Adrenal gland (tissue), 19 donors: ENCODE measurements at places on chromosomes 3 and 15.

- no peak for DNase-seq
These were observed 39.8 kb downstream of the CD47 start for GRCh38 chr3:108051005-108051404.

DNA sequence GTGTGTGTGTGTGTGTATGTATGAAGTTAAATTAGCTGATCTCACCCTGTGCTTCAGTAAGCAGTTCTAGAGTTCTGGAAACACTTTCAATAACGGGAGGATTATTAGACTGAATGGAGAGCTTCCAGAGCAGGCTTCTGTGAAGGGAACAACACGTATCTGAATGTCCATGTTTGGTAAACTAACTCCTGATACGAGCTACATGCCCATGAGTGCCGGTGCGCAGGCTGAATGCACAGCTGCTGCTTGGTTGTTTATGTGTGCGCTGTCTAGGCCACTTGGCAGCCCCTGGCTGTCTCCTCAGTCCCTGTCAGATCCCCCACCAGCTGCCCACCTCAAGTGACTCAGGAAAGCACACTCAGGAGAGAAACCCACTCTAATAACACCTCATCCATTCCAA, 137.0 kb downstream of the EPHB1 start:
- no peak for DNase-seq

- DNase-seq: no peak
These were observed 164.0 kb downstream of the PDCD6IP start for GRCh38 chr3:33962396-33962795.

DNA sequence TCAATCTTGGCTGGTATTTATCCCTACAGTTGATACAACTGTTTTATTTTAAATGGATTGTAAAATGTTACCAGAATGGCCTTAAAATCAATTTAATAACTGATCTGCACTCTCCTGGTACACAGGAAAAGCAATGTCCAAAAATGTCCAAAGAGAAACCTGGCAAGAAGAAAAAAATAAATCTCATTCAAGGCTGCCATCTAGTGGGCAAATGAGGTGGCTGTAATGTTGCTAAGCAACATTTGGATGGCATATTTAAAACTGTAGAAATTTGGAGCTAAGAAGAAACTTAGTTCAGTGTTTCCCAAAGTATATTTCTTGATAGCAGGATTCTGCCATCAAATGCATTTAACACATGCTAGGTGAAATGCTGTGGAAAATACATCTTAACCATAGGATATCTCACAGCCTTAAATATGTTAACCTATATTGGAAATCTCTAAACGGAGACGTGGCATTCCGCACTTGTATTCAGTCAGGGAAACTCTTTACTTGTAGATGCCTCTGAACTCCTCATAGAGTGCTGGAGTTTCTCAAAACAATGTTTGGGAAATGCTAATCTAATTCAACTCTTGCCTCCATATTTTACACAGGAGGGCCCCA, 216.8 kb downstream of the ERC2 start:
- peak; percentile 30 for DNase-seq

DNA sequence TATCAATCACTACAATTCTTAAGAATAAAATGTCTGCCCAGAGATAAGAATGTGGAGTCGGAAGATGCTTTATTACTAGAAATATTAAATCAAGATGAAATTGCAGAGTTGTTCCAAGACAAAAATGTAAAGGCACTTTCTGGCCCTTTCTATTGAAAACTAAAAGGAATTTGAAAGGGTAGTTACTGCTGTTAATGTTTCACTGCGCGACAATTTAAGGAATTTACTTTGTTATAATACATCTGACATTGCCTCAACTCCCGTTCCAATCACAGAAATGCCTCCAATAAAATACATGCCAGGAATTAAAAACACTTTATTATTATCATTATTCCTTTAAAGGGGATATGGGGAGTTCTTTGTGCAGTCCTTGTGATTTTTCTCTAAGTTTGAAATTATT, 26.4 kb downstream of the RSL24D1 start:
- DNase-seq: no peak

GRCh38 chr15:43277231-43277823, 10.6 kb upstream of the TGM5 start:
- no peak for DNase-seq

- DNase-seq: no peak
These were observed 12.7 kb downstream of the SPSB4 start for GRCh38 chr3:141063831-141064230.

GRCh38 chr3:53022647-53023046, 23.2 kb downstream of the SFMBT1 start:
- DNase-seq: no peak
